Cardiac fibroblast (primary cell): ENCODE measurements at places on chromosomes 2 and 18.

DNA sequence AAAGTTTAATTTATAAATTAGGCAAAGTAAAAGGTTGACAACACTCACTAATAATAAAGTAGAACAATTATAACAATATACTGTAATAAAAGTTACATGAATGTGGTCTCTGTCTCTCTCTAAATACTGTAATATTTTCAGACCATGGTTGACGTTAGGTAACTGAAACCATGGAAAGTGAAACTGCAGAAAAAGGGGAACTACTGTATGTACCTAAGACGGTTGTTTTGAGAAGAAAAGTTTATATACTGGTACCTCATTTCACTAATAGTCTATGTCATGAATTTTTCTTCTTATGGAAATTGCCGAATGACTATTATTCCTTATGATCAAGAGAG, 166.7 kb upstream of the ZNF521 start:
- DNase-seq: no peak

GRCh38 chr2:100880730-100881129, 60.8 kb downstream of the NPAS2 start:
- peak; percentile 61 for DNase-seq

GRCh38 chr2:2868085-2868484, 509.5 kb downstream of the EIPR1 start:
- DNase-seq: no peak

GRCh38 chr18:37539236-37539635, 26.4 kb downstream of the CELF4 start:
- no peak for DNase-seq

DNA sequence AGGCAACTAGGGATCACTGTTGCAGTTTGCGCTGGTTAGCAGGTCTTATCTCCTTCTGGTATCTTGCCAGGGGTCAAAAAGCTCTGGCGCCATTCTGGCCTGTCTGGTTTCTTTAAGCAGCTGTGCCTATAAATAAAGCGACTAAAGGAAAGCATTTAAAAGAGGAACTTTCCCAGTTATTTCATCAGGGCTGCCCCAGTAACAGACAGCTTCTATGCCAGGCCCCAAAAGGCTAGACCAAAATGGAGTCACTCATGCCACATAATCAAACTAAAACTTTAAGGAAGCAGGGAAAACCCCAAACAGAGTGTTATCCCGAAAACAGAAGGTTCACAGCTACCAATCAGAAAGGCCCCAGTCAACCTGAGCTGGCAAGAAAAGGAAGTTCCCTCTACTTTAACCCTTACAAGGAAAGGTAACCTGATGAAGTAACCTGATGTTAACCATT, 41.2 kb upstream of the HNRNPA3 start:
- DNase-seq: peak; percentile 19

DNA sequence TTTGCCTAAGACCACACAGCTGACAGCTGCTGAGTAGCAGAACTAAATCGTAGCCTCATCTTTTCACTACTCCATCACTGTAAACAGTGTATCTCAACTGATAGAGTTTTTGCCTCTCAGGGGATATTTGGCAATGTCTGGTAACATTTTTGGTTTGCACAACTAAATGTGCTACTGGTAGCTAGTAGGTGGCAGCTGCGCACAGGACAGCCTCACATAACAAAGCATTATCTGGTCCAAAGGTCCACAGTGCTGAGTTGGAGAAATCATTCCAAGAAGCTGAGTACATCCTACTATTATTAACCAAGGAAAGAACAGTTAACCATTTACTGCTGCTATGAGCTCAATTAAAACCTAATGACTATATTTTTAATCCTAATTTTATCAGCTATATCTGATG, 6.1 kb upstream of the CCDC102B start:
- peak; percentile 64 for DNase-seq

DNA sequence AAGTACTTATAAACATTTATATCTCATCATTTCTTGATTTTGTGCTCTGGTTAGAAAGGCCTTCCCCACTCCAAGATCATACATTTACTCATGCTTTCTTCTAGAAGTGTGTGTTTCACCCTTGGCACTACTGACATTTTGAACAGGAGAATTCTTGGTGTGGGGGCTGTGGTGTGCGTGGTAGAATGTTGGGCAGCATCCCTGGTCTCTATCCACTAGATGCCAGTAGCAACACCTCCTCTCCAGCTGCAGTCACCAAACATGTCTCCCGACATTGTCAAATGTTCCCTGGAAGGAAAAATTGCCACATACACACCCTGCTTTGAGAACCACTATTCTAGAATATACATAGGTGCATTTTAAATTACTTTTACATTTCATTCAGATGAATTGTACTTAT, 8.7 kb upstream of the TGIF1 start:
- peak; percentile 36 for DNase-seq

- DNase-seq: no peak
These were observed 275.2 kb upstream of the LRRTM1 start for GRCh38 chr2:80579756-80580155.

DNA sequence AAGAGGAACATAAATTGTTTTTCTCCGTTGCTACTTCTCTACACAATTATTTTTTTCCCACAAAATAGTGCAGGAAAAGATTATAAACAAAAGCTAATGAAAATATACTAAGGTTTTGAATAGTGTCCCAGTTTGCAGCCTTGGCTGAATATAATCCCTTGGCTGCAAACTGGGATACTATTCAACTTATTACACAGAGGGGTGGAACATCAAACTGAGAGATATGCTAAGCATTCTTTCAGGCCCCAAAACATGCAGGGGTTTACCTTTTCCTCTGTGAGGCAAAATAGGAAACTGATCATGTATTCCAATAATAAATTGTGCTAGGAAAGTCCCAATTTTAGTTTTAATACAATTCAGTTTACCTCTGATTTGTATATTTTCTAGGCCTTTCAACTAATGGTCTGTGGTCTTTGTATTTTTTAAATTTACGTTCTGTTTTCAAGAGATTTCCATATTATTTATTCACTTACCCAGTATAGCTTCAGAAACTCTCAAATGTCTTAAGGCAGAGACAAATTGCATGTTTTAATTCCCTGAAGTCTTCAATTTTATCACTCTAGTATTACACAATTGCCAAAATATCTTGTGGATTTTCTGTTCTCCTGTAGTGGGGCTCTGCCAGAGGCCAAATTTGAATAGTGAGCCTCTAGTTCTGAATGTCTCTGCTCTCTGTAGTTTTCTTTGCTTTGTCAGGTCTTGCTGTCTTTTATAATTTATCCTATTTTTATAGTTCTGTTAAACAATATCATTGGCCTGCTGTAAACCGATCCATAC, 63.9 kb downstream of the PPP1R1C start:
- DNase-seq: no peak

- no peak for DNase-seq
These were observed 60.5 kb downstream of the NDUFA10 start for GRCh38 chr2:239964399-239965185.

DNA sequence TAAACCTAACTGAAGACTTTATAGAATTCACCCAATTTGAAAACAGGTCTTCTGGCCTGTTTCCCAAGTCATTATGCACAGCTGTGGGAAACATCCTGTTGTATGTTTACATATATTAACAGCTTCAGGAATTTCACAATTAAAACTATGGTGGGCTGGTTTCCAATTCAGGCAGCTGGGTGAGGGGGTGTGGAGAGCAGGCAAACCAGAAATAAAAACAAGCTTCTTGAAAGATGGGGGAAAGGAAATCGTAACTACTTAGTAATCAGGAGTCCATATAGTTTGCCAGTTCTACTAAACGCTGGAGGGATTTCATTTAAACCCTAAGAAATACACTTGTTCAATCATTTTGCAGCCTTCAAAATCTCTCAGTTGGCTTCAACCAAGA, 22.8 kb downstream of the ATP8B1 start:
- peak; percentile 73 for DNase-seq

- no peak for DNase-seq
These were observed 26.5 kb upstream of the KLF11 start for GRCh38 chr2:10016802-10017258.

- peak; percentile 63 for DNase-seq
These were observed 10.1 kb downstream of the SRSF7 start for GRCh38 chr2:38740851-38741731.
